Retina (tissue), 1 donor: ENCODE measurements at places on chromosomes 2 and 18.

GRCh38 chr2:110216803-110217202 lies 4.5 kb upstream of the MTLN start:
- no peak for DNase-seq

DNA sequence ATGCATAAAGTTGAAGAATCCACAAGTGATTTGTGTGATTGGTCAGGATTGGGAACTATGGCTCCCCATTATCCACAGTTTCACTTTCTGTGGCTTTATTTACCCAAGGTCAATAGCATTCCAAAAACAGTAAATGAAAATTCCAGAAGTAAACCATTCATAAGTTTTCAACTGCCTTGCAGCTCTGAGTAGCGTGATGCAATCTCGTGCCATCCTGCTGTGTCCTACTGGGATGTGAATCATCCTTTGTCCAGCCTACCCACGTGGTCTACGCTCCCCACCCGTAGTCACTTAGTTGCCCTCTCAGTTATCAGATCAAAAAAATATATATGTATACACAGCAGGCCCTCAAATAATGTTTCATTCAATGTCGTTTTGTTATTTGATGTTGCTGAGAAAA lies 89.0 kb upstream of the DLGAP1 start:
- DNase-seq: no peak

DNA sequence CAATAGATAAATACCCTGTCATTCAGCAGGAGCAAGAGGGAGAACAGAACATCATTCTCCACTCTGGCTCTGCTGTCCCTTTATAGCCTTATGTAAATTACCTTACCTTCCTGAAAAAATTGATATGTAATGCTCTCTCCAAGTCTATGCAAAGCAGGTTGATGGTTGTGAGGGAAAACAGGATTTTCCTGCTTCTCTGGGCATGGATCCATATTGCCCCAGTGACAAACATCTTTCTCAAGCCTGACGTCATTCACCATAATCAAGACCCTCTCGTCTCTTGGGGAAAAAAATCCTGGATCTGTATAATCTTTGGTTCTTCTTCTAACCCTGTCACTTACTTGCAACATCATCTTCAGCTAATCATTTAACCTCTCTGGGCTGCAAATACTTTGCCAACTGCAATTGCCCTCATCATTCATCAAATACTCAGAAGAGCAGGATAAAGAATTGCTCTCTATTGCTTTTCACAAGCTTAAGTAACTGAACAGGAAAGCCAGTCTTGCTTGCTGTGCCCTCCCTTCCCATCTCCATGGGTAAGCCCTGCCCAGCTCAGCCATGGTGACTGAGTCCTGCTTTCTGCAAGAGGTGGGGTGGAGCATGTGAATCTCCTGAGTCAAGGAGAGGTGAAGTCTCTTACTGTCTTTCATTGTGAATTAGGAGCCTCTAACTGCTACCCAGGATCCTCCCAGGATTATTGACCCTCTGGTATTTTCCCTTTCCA lies 123.7 kb upstream of the KLF7 start:
- DNase-seq: no peak

- no peak for DNase-seq
Measured at GRCh38 chr2:240629619-240629967, 4.3 kb downstream of the GPR35 start.

DNA sequence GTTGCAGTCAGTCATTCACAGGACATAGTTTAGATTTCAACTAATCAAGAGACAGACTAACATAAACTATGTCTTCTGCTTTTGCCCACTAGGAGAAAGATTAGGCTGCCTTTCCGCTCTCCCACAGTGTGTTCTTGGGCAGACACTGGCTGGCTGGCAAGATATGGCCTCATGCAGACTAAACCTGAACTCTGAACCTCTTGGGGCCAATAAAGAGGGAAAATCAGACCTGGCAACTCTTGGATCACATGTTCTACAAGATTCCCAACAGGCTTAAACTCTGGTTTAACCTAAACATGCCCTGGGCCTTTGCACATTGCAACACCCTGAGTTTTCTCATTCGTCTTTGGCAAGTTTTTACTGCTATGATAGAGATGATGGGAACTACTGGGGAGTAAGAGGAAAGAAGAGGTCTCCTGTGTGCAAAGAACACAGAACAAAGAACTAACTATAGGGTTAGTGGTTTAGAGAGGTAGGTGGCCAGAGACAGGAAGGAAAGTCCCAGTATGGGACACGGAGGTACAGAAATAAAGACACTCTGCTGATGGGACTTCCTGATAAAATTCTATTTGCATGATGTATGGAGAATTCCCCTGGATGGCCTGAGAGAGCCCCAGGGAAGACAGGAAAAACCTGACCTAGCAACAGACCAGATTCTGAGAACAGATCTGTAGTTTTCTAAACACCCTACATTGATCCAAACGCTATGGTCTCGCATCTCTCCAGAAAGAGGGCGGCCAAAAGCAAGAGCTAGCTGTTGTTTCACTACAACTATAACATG lies 2.0 kb upstream of the ATRAID start:
- no peak for DNase-seq

DNA sequence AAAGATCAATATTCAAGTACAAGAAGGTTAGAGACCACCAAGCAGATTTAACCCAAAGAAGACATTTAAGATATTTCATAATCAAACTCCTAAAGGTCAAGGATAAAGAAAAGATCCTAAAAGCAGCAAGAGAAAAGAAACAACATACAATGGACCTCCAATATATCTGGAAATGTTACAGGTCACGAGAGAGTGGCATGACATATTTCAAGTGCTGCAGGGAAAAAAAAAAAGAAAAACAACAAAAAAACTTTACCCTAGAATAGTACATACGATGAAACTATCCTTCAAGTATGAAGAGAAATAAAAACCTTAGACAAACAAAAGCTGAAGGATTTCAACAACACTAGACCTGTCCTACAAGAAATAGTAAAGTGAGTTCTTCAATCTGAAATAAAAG lies 91.5 kb upstream of the CD226 start:
- DNase-seq: no peak

GRCh38 chr2:238231251-238231793 lies 8.5 kb downstream of the HES6 start:
- DNase-seq: peak; percentile 87

- no peak for DNase-seq
Measured at GRCh38 chr18:10386956-10387355, 67.5 kb upstream of the APCDD1 start.

DNA sequence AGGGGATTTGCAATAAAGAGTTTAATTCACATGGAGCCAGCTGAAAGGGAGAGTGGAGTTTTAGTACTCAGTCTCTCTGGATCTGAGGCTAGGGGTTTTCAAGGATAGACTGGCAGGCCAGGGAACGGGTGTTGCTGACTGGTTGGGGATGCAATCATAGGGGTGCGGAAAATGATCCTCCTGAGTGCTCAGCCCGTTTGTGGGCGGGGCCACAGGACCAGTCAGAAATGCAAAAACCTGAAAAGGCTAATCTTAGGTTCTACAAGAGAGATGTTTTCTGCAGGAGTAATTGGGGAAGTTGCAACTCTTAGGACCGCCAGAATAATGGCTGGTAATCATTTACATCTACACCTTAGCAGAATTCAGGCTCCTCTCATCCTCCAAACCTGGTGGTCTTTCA lies 2.5 kb downstream of the NFU1 start:
- DNase-seq: no peak

- no peak for DNase-seq
Measured at GRCh38 chr2:128262315-128263253, 56.1 kb downstream of the HS6ST1 start.

DNA sequence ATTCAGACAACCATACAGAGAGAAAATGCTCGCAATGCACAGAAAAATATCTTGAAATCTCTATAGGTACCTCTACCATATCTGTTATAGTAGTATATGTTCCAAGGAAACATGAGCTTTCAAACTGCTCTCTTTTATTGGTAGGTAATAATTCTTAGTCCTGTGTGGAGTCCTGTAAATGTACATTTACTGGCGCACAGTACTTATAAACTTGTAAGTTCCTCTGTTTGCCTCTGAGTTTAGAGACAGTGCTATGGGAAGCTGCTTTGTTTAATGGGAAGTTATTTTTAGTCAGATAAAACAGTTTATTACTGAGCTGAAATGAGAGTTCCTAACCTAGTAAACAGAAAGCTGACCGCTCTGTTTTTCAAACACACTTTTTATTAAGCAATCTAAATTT lies 52.7 kb downstream of the CCDC93 start:
- DNase-seq: no peak
